ENCODE measurements at places on chromosomes 13 and 19. TPM values are rescaled to one million over a fixed set of nuclear protein-coding genes. Genes with fewer than 3 reads are reported as not detected.

DNA sequence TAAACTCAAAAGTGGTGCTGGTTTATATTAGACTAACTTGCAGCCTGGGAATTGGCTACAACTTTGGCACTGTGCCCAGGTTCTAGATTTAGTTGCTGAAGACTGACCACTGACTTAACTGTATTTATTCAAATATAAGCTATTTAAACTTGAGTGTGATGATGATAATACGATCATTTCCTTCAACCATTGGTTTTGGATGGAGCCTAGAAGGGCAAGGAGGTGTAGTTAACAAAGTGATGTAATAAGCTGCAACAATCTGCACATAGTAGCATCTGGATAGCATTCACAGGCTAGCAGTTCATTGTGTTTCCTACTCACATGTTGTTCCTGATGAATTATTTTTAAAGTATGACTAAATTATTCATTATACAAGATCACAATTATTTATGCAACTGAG is 55.2 kb upstream of the DACH1 start:
- H3K27me3 ChIP-seq = no peaks in the 10 kb centered on the region
- no peaks in the 10 kb centered on the region for H3K36me3 ChIP-seq
- H3K27ac ChIP-seq = no peak overlapping the region
- H3K4me1 ChIP-seq = no peaks in the 10 kb centered on the region

DNA sequence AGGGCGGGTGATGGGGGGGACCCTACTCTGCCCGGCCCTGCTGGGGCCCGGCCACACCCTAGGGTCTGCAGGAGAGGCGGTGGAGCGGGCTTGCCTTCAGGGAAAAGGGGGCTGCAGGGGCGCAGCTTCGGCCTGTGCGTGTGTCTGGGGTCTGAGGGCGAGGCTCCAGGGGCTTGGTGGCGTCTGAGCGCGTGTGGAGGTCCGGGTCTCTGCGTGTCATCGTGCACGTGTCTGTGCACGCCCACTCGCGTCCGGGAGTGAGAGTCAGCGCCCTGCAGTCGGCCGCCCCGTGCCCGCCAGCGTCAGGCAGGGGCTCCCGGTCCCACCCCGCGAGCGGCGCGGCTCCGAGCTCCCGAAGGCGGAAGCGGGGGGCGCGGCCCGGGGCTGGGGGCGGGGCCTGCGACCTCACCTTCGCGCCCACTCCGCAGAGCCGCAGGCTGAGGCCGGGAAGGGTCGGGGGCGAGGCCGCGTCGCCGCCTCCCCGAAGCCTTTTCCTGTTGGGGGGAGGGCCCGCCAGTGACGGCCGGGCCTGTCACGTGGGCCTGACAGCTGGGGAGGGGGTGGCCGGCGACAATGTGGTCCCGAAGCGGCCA is at the start of gene ARHGAP45:
Gene ARHGAP45 (plus strand): TSS at position 420 of the 593 bp plus-strand sequence. CDS start 239 bp downstream, outside the sequence.
- no peaks in the 10 kb centered on the region for H3K36me3 ChIP-seq
- peaks cover 10% of the 10 kb centered on the region for H3K27me3 ChIP-seq
- H3K4me1 ChIP-seq = peaks cover 19% of the 10 kb centered on the region
- no peak for DNase-seq

The KLK3 gene
- not detected for total RNA-seq

The IZUMO4 gene
- 3.6 TPM for total RNA-seq

DNA sequence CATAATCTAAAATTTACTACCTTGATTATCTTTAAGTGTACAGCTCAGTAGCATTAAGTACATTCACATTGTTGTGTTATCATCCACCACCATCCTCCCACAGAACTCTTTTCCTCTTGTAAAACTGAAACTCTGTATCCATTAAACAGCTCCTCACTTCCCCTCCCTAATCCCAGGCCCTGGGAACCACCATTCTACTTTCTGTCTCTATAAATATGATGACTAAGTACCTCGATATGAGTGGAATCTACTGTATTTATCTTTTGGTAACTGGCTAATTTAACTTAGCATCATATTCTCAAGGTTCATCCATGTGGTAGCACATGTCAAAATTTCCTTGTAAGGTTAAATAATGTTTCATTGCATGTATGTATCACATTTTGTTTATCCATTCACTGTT is 49.0 kb upstream of the POMP start:
- no peak for DNase-seq
- no peak overlapping the region for H3K4me3 ChIP-seq
- no peaks in the 10 kb centered on the region for H3K36me3 ChIP-seq
- no peaks in the 10 kb centered on the region for H3K4me1 ChIP-seq

GRCh38 chr13:25738342-25739196 is 313.2 kb downstream of the SHISA2 start:
- H3K27me3 ChIP-seq = no peaks in the 10 kb centered on the region
- DNase-seq = no peak
- H3K27ac ChIP-seq = no peak overlapping the region
- H3K36me3 ChIP-seq = no peaks in the 10 kb centered on the region
- no peaks in the 10 kb centered on the region for H3K4me1 ChIP-seq
- H3K4me3 ChIP-seq = no peak overlapping the region

GRCh38 chr19:2811735-2812413 is 7.8 kb upstream of the ZNF554 start:
- H3K36me3 ChIP-seq = no peaks in the 10 kb centered on the region
- DNase-seq = no peak
- no peak overlapping the region for H3K4me3 ChIP-seq
- no peaks in the 10 kb centered on the region for H3K4me1 ChIP-seq

The TGFBR3L gene
- not detected for total RNA-seq

- H3K4me1 ChIP-seq = peaks cover 11% of the 10 kb centered on the region
- H3K27ac ChIP-seq = no peak overlapping the region
- DNase-seq = no peak
- H3K4me3 ChIP-seq = no peak overlapping the region
These were observed 8.9 kb downstream of the B3GLCT start for GRCh38 chr13:31208559-31209122.

DNA sequence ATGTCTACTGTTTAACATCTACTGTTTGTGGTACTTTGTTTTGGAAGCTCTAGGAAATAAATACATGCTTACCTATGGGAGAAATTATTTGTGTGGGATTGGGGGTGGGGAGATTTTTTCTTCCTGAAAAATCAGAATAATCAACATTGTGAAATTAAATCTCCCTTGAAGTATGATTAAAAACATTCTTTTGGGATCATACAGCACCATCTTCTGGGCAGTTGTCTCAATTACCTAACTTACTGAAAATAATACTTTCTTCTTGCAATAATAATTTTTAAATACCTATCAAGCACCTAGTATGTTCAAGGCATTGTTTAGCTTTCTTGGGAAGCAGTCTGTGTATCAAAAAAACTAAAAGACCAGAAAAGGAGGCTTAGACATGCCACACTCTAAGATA is 576.5 kb upstream of the ARGLU1 start:
- H3K4me1 ChIP-seq = no peaks in the 10 kb centered on the region
- H3K4me3 ChIP-seq = no peak overlapping the region
- no peaks in the 10 kb centered on the region for H3K36me3 ChIP-seq
- no peak for DNase-seq
- no peak overlapping the region for H3K27ac ChIP-seq

- no peak overlapping the region for H3K4me3 ChIP-seq
- no peaks in the 10 kb centered on the region for H3K4me1 ChIP-seq
- no peak overlapping the region for H3K27ac ChIP-seq
- no peak for DNase-seq
These were observed 22.3 kb downstream of the SACS start for GRCh38 chr13:23411220-23411619.

DNA sequence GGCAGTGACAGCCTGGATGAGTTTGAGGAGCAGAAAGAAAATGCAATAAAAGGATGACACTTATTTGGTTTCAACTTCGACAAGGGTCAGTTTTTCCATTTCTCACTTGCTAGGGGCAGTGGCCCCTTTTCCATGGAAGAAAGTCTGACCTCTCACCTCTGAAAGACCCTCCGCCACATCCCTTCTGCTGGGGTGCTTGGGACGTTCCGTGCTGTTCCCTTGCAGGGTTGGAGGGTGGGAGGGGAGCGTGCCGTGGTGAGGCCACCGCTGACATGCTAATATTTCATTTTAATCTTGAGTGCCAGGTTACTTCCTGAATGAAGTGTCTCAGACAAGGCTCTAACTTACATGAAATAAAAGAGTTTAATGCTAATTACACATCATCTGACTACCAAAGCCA is 5.2 kb upstream of the ZNF536 start:
- H3K27ac ChIP-seq = no peak overlapping the region
- DNase-seq = no peak
- H3K27me3 ChIP-seq = peaks cover 29% of the 10 kb centered on the region
- H3K4me3 ChIP-seq = no peak overlapping the region
- no peaks in the 10 kb centered on the region for H3K36me3 ChIP-seq

- H3K4me3 ChIP-seq = no peak overlapping the region
- H3K4me1 ChIP-seq = no peaks in the 10 kb centered on the region
- no peaks in the 10 kb centered on the region for H3K36me3 ChIP-seq
- no peak for DNase-seq
- no peaks in the 10 kb centered on the region for H3K27me3 ChIP-seq
- no peak overlapping the region for H3K27ac ChIP-seq
These were observed 414.1 kb downstream of the TSHZ3 start for GRCh38 chr19:30935146-30935545.

DNA sequence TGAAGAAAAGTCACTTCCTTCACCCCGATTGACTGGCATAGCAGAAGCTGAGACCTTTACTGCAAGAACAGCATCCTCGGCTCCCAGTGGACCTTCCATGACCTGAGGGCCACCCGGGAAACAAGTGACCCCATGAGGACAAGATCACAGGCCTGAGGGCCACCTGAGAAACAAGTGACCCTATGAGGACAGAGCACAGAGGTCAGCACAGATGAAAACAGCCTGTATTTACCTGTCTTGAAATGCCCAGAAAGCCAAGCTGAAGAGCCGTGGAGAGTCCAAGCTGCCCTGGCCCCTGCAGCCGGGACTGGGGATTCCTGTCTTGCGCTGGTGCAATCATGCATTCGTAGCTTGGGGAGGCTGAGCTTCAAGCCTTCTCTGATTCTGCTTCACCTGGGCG is 114.2 kb upstream of the SPACA7 start:
- H3K27ac ChIP-seq = no peak overlapping the region
- no peak overlapping the region for H3K4me3 ChIP-seq
- no peaks in the 10 kb centered on the region for H3K36me3 ChIP-seq
- H3K4me1 ChIP-seq = no peaks in the 10 kb centered on the region
- no peaks in the 10 kb centered on the region for H3K27me3 ChIP-seq
- no peak for DNase-seq
